NCI-H1092 treated with DMSO at 0.1 percent for 48 hours (cell line): ENCODE measurements at places on chromosomes 7 and 10.

DNA sequence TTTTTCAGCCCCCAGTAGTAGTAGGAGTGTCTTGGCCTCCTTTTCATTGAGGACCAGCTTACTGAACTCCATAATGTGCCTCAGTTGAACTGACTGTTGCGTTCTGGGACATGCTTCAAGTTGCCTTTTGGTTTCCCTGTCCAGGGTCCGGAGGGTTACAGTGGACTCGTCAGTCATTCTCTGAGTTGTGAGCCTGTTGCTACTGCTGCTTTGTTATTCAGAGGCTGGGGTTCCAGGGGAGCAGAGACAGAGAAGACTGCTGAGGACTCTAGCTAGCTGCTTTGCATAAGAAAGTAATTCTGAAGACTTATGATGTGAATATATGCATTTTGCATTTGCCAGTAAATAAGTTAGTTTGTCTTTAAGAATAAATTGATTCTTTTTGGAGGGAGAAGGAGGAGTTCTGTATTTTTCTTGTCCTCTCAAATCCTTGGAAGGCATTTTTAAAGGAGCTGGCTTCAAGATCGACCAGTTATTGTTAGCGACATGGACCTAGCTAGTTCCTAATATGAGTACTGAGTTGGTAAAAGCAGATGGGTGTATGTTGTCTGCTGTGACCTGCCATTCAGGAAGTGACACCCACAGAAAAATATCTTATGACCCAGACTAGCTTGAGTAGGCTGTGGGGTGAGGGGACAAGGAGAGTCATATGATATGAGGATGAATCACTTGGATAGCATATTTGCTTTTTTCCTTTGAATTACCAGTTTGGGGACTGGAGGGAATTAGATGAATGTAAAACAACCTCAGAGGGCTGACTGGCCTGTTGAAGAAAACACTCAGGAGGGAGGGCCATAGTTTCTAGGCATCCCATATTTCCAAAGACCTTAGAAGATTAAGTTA, 8.3 kb downstream of the PI4K2A start:
- no peak for DNase-seq

DNA sequence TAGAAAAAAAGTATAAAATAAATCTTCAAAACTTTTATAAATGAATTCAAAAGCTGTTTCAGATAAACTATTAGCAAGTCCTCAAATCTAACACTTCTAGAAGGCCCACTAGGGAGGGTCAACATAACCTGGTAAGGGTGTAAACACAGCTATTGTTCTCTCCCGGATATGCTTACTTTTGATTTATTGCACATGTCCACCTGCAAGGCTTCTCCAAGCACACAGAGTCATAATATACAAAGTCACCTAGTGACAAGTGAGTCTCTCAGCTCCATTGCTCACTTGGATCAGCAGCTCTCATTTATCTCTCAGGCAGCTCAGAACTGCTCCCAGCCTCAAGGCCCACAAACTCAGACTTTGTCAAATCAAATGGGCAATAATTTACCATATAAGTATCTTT, 44.0 kb upstream of the COL1A2 start:
- peak; percentile 14 for DNase-seq

DNA sequence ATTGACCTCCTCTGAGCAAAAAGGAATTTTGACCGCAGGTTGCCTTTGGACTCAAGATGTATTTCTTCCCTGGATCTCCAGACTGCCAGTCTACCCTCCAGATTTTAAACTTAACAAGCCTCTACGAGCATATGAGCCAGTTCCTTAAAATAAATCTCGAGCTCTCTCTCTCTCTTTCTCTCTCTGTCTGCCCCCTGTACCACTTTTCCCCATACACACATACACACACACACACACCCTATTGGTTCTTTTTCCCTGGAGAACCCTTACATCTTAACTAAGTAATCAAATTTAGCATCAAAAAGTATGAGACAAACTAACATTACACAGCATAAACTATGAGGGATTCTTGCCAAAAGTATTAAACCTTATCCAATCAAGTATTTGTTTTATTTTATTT, 11.4 kb downstream of the BCAP29 start:
- no peak for DNase-seq

GRCh38 chr10:71216363-71216695, 4.0 kb downstream of the UNC5B start:
- DNase-seq = no peak

DNA sequence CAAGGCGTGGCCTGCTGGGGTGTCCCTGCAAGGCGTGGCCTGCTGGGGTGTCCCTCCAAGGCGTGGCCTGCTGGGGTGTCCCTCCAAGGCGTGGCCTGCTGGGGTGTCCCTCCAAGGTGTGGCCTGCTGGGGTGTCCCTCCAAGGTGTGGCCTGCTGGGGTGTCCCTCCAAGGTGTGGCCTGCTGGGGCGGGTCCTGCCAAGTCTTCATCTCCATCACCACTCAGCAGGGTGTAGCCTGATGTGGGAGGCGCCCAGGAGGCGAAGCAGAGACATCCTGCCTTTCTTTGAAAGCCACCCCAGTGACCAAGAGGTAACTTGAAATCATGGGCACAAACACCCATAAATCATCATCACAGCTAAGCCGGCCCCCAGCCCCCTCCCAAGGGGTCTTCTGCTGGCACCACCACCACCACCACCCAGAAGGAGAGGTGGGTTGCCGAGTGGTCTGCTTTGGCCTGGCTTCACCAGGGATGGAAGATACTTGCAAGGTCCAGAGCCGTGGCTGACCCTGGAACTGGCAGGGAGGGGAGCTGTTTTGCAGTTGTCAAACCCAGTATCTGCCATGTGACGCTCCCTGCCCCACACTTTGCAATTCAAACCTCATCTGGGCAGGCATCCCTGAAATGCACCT, 190.6 kb downstream of the EBF3 start:
- no peak for DNase-seq

DNA sequence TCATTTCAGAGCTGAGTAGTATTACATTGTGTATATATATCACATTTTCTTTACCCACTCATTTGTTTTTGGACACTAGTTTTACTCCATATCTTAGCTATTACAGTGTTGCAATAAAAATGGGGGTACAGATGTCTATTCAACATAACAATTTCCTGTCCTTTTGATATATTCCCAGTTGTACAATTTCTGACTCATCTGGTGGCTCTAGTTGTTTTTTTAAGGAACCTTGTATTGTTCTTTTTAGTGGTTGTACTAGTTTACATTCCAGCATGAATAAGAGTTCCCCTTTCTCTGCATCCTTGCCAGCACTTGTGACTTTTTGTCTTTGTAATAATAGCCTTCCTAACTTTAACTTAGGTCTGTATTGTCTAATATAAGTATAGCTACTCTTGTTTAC, 739.9 kb downstream of the XPNPEP1 start:
- no peak for DNase-seq

- no peak for DNase-seq
Measured at GRCh38 chr10:11104772-11105675, 87.4 kb downstream of the CELF2 start.

DNA sequence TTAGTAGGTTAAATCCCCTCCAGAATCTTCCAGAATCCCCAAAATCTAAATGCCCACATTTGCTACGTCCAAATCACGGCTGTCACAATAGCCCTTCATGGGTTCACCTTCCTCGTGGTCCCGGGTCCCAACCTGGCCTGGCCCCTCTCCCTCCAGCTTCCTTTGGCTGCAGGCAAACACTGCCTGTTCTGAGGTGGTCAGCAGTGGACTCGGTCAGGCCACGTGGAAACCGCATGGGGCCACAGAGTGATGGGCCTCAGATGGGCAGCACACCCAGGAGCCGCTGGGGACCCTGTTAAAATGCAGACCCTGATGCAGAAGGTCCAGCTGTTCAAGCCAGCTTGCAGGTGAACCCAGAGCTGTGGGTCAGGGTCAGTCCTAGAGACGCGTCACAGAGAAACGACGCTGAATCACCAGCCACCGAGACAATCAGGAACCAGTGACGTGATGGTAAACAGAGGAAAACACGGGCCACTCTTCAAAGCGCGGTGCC, 588.6 kb downstream of the DNAJB6 start:
- no peak for DNase-seq

DNA sequence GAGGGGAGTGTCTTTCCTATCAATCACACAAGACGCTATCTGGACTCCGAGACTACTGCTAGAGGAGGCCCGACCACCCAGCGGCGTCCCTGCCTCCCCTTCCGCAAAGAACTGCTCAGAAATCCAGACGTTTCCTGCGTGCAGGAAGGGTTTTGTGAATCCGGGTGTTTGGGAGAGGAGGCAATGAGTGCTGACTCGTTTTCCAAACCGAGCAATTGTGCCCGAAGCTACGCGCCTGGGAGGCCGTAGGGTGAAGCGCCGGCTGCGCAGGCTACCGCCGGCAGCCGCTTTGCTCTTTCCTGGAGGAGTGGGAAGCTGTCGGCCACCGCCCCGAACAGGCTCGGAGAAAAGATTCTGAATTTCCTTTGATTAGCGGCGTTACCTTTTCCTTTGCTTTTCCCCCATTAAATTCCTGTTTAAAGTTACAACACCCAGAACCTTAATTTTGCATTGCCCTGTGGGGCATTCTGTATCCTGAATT, 5.3 kb downstream of the VAX1 start:
- no peak for DNase-seq

DNA sequence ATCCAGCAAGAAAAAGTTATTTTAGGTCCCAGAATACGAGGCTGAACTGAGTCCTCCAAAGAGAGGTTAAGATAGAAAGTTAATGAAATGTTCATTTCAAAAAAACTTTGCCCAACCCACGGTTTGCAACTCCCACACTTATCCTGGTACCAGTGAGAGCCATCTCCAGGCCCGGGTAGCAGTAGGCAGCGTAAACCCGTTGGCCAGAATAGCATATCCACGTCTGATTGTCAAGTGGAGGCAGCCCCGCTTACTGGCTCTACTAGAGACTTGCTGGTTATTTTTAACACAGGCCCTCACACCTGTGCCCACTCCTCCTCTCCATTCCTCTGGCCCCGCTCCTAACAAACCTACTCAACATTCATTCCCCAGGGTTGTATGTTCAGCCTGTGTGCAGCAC, 109.7 kb downstream of the HIP1 start:
- DNase-seq = no peak

DNA sequence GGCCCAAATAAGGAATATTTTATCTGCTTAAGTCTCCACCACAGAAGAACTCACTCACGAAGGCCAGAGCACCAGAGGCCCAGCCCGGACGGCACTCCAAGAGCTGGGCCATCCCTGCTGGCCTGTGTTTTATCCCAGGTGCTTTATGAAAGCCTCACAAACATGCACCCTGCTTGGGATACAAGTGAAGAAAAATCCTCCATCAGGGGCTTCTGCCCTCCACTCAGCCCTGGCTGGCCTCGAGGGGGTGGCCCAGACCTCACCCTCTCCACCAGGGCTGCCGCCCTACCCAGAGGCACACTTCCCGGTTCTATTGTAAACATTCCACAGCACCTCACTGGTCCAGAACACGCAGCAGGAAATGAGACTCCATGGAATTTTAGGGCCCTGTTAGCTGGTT, 19.8 kb upstream of the DNAAF5 start:
- no peak for DNase-seq

DNA sequence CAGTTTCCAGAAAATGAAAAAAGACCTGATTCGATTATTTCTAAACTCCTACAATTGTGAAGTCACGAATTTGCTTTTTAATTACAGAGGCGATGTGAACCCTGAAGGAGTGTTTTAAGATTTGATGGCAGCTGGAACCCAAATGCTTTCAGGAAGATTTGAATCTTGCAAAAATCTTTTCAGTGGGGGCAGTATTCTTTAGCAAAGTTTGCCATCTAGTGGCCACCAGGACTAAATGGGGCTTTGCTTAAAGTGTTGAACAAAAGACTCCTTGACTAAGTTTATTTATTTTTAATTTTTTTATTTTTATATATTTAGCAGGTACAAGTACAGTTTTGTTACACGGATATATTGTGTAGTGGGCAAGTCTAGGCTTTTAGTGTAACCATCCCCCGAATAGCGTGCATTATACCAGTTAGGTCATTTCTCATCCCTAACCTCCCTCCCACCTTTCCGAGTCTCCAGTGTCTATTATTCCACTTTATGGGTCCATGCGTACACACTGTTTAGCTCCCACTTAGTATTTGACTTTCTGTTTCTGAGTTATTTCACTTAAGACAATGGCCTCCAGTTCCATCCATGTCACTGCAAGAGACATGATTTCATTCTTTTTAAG, 98.8 kb downstream of the CACNB2 start:
- DNase-seq = no peak
